Activated T-cell treated with anti-CD3 and anti-CD28 coated beads, Interleukin-2, amount 50 U/mL, for 4 hours (primary cell): ENCODE measurements at places on chromosomes 3 and 15. TPM values are rescaled to one million over a fixed set of nuclear protein-coding genes. Genes with fewer than 3 reads are reported as not detected.

Gene CCNL1
- total RNA-seq, result 138 TPM

GRCh38 chr15:67138891-67139855 lies 73.8 kb downstream of the SMAD3 start:
- DNase-seq, result no peak

GRCh38 chr3:17831366-17831765 lies 88.9 kb upstream of the TBC1D5 start:
- DNase-seq, result no peak

Gene OXTR
- 0.25 TPM for total RNA-seq

Gene TM4SF4
- total RNA-seq, result 1.3 TPM

Gene RTP1
- total RNA-seq, result not detected

DNA sequence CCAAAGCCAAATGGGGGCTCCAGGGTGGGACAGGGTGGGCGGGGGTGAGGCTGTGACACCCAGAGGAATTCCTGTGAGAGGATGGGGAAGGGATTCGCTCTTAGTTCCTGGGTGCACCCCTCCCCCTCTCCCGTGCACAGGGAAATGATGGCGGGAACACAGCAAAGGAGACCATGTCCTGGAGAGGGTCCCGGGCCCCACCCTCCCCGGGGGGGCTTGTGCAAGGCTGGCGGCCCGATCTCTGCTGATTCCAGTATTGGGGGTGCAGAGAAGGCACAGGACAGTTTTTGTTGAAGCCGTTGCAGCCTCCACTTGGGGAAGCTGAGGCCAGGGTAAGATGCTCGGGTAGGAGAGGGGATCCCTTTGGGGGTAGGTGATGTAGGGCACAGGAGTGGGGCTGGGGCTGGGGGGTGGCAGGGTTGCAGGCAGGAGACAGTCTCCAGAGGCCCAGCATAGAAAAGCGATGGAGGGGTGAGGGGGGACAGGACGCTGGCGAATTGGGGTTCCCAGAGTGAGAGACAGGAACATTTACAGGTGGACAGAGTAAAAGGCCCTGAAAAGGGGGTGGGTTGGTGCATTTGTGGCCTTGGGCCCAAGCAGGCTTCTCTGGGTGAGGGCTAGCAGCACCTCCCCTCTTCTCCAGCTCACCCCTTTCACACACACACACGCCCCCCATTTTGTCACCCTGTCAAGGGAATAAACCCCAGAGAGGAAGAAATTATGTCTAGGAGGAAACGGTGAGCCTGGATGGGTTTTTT lies 38.5 kb downstream of the HMCES start:
- no peak for DNase-seq

Gene THPO
- not detected for total RNA-seq

Gene NANOGP8
- total RNA-seq, result not detected

GRCh38 chr3:170355738-170356595 lies 1.5 kb upstream of the SKIL start:
- DNase-seq, result no peak

GRCh38 chr15:57320631-57321220 lies 55.6 kb upstream of the CGNL1 start:
- no peak for DNase-seq

DNA sequence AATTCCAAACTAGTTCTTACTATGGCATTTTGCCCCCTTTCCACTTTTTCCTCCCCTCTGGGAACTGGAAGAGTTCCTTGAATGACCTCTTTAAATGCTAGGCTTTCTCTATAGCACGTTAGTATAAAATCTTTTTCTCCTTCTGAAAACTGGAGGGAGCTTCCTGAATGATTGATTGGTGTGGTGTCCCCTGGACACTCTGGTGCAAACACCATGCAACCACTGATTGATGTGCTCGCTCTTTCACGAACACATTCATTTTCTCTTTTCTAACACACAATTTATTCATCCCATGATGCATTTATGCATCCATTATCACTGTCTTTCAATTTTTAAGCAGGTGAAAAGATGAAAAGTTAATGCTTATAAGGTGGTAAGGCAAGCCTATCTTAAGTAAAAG lies 159.1 kb upstream of the NANOGP8 start:
- no peak for DNase-seq

Gene GOLGA8T
- total RNA-seq, result not detected

- no peak for DNase-seq
Measured at GRCh38 chr15:73984208-73984979, 7.7 kb downstream of the STOML1 start.

GRCh38 chr3:119662604-119663373 lies 2.4 kb upstream of the POPDC2 start:
- no peak for DNase-seq

- DNase-seq, result no peak
Measured at GRCh38 chr3:17136136-17136721, 251.5 kb downstream of the PLCL2 start.

DNA sequence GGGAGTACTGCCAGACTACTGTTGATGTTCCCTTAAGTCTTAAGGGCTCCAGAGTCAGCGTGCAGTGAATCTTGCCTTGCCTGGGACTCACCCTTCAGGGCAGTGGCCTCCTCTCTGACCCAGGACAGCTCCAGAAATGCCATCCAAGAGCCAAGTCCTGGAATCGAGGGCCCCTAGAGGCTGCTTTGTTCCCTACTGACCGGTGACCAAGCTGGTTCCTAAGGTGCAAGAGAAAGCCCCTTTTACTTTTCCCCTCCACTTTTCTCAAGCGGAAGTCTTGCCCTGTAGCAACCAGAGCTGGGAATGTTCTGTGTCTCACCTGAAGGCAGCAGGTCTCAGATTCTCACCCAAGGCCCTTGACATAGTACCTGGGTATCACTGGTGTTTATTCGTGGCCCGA lies 238.0 kb downstream of the DOCK3 start:
- no peak for DNase-seq

DNA sequence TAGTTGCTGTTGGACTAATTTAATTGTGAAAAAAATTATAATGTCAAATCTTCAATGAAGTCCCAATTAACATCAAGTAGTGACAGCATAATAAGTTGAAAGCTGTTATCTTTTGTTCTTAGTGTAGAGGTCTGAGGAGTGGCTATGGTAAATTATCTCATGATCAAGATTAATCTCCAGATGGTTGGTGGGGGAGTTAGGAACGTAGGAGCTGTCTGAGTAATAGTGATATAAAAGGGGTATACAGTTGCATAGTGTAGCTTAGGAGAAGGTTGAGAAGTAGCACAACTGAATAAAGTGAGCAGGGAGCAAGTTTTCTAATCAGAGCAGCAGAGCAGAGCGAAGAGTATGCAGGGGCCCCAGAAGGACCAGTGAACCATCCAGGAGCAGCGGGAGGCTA lies 19.5 kb downstream of the TMOD2 start:
- DNase-seq, result no peak

GRCh38 chr15:67248011-67248505 lies 6.4 kb downstream of the AAGAB start:
- no peak for DNase-seq
